ENCODE measurements at places on chromosomes 1 and 21.

GRCh38 chr1:21497466-21498061 lies 11.7 kb upstream of the ALPL start:
- no peak overlapping the region for H3K4me3 ChIP-seq
- H3K27ac ChIP-seq: no peak overlapping the region
- no peaks in the 10 kb centered on the region for H3K4me1 ChIP-seq
- no peak for DNase-seq

DNA sequence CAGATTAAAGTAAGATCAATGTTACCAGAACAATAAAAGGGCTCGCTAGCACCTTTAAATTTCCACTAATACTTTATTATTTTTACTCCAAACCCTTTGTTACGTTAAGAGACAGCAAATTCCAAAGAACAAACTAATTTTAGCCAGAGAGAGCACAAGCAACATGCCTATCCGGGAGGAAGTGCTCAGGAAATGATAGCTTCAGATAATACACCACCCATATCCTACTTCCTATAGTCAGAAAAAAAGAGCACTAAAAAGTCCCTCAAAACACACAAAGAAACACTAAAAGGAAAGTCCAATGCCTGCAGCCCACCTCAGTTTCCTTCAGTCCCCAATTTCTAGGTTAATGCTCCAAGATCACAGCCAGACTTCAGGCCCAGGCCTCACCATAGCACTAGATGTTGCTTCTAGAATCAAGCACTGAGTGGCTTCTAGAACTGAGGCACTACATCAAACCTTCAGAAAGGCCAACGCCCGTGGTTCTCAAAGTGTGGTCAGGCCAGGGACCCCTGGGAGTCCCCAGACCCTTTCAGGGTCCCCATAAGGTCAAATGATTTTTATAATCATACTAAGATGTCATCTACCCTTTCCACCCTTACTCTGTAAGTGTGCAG lies 142.6 kb downstream of the PSMG1 start:
- no peak overlapping the region for H3K4me3 ChIP-seq
- H3K4me1 ChIP-seq: peaks cover 5% of the 10 kb centered on the region

- no peaks in the 10 kb centered on the region for H3K4me1 ChIP-seq
- DNase-seq: no peak
- no peak overlapping the region for H3K27ac ChIP-seq
These were observed 133.0 kb downstream of the LRRC7 start for GRCh38 chr1:69700770-69701169.

DNA sequence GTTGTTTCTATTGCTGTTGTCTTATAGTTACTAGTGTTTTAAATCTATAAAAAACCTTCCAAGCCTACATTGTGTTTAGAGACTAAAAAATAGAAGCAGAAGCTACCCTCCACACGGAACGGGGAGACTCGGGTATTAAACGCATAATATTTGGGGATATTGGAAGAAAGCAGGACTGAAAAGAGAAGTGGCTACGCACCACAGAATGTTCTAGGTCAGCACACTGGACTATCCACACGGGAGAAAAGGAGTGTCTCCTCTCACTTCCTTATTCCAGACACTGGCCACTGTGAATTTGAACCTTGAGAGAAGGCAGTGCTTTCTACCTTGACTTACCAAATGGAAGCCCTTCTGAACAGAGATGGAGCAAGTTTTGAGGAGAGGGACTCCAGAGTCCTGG lies 1.0 kb upstream of the OR10J4 start:
- DNase-seq: no peak
- peaks cover 2% of the 10 kb centered on the region for H3K27me3 ChIP-seq
- H3K27ac ChIP-seq: no peak overlapping the region
- no peak overlapping the region for H3K4me3 ChIP-seq
- H3K4me1 ChIP-seq: no peaks in the 10 kb centered on the region
- H3K36me3 ChIP-seq: no peaks in the 10 kb centered on the region

- no peaks in the 10 kb centered on the region for H3K36me3 ChIP-seq
- H3K4me1 ChIP-seq: no peaks in the 10 kb centered on the region
- no peaks in the 10 kb centered on the region for H3K27me3 ChIP-seq
- H3K27ac ChIP-seq: no peak overlapping the region
These were observed 3.7 kb downstream of the FASLG start for GRCh38 chr1:172662464-172663109.

- H3K4me3 ChIP-seq: no peak overlapping the region
- H3K36me3 ChIP-seq: peaks cover 17% of the 10 kb centered on the region
- DNase-seq: no peak
- no peaks in the 10 kb centered on the region for H3K4me1 ChIP-seq
These were observed 72.3 kb downstream of the HUNK start for GRCh38 chr21:31945141-31945540.
